ENCODE measurements at places on chromosomes 2 and 18.

- DNase-seq, result peak; percentile 53
Measured at GRCh38 chr2:217934321-217935131, 68.3 kb downstream of the TNS1 start.

DNA sequence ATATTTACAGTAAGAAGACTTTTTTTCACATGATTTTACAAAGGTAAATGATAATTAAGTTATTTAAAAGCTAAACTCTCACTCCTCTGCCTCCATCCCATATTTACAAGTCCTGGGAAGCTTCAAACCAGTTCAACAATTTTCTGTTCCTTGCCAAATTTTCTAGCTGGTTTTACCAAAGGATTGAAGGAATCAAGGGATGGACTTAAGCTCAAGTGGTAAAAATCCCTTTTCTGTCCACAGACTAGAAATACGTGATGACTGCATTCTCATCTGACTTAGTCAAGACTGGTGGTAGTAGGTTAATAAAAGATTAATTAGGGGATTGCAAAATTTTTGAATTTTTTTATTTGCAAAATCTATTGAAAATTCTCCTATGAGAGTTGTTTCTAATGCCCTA lies 297.3 kb downstream of the MTX2 start:
- DNase-seq, result no peak

DNA sequence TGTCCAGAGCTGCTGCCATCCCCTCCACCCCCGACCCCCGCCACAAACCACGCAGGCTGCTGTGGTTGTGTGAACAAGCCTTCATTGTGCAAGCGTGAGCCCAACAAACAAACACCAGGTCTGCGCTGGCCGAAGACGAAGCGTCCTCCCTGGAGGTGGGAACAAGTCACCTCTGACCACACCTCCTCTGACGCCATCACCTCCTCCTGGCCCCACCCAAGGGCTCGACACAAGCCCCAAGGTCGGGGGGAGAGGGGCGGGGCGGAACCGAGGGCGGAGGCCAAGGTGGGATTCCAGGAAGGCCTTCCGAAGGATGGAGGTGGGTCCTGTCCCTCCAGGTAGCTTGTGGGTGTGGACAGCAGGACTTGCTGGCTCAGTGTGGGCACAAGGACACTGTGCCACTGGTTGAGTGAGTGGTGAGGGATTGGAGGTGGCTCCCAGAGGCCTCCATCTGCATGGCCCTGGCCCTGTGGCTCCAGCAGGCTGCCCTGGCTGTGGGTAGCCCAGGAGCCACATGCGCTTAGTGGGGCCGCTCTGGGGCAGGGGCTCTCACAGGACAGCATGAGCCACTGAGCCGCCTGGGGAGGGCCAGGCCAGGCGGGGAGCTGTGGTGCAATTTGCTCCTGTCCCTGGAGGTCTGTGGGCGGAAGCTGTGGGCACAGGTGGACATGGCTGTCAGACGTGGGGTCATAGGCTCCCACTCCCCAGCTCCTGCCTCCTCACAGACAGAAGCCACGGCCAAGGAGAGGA lies 7.4 kb upstream of the GPR17 start:
- DNase-seq, result no peak

DNA sequence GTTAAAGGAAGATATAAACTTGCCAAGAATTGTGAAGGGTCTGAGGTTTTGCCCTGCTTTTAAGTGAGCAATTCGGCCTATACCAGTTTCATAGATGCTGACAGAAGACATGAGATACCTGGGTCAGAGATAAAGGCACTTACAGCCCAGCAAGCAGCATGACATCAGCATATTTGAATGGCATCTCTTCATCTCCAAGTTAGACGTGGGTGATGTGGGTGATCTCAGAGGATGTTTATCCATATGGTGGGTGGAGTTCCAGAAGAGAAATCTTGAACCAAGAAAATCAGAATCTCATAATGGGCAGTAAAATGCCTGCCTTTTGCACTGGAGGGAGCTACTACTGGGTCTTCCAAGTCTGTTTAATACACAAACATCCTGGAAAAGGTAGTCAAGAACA lies 44.7 kb downstream of the GYPC start:
- DNase-seq, result no peak

- DNase-seq, result peak; percentile 39
Measured at GRCh38 chr2:24228470-24228869, 53.6 kb downstream of the FAM228A start.

DNA sequence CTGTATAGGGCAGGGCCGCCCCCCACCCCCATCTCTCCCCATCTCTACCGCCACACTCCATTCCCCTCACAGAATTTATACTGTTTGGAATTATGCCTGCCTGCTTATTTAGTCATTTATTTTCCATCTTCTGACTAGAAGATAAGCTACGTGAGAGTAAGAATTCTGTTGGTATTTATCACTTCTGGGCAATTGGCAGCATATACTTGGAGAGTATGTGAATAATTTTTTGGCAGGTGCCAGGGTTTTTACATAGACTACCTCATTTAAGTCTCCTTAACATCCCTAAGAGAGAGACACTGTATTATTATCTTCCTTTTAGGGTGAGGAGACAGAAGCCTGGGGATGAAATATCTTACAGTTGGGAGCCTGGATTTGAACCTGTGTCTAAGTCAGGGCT lies 45.0 kb downstream of the SLC4A1AP start:
- DNase-seq, result no peak

- DNase-seq, result no peak
Measured at GRCh38 chr2:16722677-16723076, 57.0 kb upstream of the CYRIA start.

DNA sequence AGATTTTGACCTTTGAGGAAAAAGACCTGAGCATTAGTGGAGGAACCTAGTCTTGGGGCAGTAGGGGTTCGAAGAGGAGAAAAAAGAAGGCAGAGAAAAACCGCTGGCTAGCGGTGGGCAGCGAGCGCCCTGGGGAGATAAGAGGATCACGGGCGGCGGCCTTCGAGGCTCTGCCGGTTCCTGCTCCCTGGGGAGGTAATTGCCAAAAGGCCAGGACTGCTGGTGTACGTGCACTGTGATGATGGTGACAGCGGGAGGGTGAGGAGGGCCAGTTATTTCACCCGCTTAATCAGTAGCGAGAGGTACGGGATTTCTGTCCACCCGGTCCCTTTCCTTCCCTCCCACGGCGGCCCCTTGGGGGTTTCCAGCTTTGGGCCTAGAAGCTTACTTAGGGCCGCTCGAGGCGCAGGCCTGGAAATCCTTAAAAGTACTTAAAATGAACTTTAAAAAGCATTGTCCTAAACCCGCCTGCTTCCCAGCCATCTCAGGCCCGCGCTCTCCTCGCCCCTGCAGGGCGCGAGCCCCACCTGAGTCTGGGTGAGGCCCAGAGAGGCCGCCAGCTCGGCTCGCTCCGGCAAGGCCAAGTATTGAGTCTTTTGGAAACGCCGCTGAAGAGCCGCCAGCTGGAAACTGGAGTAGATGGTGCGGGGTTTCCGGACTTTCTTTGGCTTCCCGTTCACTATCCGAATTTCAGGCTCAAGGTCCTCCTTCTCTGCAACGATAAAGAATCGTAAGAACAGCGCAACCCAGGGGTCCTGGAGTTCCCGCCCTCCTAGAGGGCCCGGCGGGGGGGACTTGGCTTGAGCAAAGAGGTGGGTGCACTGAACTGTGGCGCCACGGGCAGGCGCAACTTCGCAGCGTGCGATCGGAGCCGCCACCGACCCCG lies 1.5 kb downstream of the DLX2 start:
- DNase-seq, result no peak

DNA sequence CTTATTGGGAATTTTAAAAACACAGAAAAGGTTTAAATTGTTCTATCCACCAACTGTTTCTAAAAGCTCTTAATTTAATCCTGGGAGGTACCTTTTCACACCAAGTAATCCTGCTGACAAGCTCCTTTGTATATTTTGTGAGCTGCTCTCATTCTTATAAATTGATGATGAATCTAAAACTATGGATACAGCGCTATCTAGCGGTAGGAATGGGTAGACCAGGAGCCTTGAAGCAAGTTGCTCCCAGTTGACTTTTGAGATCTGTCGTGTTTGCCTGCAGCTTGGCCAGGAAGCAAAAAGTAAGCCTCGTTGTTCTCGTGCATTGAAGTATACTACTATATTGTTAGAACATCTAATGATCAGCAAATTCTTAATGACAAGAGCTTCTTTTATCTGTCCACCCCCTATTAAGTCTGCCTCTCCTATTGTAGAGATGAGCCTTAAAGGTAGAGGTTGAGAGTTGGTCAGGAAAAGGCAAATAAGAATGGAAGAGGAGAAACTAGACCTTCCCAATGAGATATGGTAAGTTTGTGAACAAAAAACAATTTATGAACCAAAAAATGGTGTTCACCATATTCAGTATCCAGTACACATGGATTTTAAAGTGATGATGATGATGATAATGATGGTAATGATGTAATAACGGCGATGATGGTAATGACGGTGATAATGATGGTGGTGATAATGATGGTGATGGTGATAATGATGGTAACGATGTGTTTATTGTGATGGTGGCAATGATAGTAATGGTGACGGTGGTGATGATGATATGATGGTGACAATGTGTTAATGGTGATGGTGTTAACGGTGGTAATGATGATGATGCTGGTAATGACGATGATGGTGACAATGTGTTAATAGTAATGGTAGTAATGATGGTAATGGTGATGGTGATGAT lies 212.1 kb upstream of the NCKAP5 start:
- DNase-seq, result peak; percentile 90

DNA sequence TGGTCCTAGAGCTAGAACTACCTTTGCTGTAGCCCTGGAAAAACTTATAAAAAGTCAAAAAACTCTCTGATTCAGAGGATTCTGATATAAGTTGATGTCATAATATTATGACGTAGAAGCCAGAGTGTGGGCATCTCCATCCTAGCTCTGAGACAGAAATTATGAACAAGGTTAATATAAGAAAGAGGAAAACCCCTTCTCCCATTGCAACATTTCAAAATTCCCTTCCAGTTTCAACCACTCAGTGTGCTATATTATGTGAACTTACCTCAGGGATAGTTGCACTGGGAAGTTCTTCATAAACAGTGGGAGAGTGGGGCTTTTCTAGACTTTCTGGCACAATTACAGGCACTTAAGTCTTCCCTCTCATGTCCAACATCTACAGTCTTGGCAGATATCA lies 171.6 kb downstream of the PIK3C3 start:
- DNase-seq, result no peak

- DNase-seq, result no peak
Measured at GRCh38 chr2:7795778-7796563, 878.8 kb downstream of the RNF144A start.

DNA sequence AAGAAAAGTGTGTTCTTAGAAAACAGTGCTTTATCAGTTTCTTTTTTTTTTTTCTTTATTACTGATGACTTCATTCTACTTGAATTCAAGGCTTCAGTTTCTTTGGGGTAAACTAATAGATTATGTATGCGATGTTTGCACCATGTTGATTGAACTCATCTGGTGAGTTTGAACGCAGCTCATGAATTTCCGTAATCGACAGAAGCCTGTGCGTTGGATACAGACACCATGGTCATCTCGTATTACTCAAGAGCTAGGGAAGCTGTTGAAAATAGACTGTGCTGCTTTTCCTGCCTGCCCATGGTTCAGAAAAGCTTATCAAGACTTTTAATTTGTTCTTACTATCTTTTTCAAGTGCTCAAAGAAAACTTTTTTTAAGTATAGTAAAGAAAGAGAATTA lies 185.5 kb upstream of the NRP2 start:
- DNase-seq, result no peak

DNA sequence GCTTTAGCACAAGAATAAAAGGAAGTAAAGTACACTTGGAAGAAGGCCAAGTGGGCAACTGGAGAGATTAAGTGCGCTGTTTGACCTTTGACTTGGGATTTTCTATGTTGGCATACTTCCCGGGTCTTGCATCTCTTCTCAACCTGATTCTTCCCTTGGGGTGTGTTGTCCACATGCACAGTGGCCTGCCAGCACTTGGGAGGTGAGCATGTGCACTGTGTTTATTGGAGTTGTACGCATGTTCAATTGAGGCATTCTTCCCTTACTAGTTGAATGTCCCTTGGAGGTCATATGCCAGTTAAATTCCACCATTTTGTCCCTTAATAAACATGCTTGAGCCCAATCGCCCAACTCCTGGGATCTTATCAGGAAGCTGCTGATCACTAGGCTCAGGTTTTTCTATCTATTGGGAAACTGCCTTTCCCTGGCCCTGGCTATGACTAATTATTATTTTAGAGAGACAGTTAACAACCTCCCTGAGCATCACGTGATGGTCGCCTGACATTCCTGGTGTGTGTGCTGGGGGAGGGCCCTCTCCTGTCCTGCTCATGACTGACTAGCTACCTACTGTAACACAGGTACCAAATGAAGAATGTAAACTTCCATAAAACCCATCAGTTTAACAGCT lies 62.5 kb upstream of the RAPGEF4 start:
- peak; percentile 50 for DNase-seq

DNA sequence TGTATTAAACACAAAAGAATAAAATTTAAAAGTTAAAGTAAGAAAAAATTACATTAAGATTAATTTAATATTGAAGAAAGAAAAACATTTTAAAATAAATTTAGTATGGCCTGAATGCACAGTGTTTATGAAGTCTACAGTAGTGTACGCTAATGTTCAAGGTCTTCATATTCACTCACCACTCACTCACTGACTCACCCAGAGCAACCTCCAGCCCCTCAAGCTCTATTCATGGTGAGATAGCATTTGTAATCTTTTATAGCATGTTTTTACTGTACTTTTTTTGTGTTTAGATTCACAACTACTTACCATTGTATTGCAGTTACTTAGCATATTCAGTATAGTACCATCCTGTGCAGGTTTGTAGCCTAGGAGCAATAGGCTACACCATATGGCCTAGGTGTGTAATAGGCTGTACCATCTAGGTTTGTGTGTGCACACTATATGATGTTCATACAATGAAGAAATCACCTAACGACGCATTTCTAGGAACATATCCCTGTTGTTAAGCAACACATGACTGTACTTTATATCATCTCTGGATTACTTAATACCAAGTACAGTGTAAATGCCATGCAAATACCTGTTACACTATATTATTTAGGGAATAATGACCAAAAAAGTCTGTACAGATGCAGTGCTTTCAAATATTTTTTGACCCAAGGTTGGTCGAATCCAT lies 144.0 kb upstream of the IL1R2 start:
- DNase-seq, result no peak

GRCh38 chr2:74005786-74006185 lies 21.1 kb downstream of the TET3 start:
- no peak for DNase-seq

DNA sequence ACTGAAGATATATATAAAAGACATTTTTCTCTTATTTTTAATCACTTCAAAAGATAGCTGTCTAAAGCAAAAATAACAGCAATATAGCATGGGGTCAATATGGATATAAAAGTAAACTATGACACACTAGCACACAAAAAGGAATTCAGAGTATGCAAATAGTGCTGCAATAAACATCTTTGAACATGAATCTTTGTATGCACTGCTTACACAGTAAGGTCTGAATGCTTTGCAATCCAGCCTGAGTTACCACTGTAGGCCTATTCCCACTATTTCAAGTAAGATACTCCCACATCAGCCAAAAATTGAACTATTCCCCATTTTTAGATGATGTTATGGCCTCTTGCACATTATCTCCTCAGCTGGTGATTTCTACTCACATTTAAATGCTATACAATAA lies 27.4 kb upstream of the ERCC3 start:
- no peak for DNase-seq

- DNase-seq, result no peak
Measured at GRCh38 chr2:231722721-231723307, 14.5 kb downstream of the PTMA start.

Data from endothelial cell of umbilical vein (primary cell).